ENCODE measurements at places on chromosomes 13 and 19. TPM values are rescaled to one million over a fixed set of nuclear protein-coding genes. Genes with fewer than 3 reads are reported as not detected.

TSKS gene
- 2.3 TPM for total RNA-seq

SHANK1 gene
- not detected for total RNA-seq

ITGBL1 gene
- total RNA-seq, result not detected

DCT gene
- not detected for total RNA-seq

SIGLECL1 gene
- not detected for total RNA-seq

FGF21 gene
- not detected for total RNA-seq

ACP7 gene
- not detected for total RNA-seq

ZSWIM9 gene
- 9.2 TPM for total RNA-seq

PLVAP gene
- not detected for total RNA-seq

VSTM2B gene
- not detected for total RNA-seq

NLRP13 gene
- not detected for total RNA-seq

ATP5F1D gene
- 233 TPM for total RNA-seq

NLRP4 gene
- not detected for total RNA-seq

ATP4B gene
- not detected for total RNA-seq

DNA sequence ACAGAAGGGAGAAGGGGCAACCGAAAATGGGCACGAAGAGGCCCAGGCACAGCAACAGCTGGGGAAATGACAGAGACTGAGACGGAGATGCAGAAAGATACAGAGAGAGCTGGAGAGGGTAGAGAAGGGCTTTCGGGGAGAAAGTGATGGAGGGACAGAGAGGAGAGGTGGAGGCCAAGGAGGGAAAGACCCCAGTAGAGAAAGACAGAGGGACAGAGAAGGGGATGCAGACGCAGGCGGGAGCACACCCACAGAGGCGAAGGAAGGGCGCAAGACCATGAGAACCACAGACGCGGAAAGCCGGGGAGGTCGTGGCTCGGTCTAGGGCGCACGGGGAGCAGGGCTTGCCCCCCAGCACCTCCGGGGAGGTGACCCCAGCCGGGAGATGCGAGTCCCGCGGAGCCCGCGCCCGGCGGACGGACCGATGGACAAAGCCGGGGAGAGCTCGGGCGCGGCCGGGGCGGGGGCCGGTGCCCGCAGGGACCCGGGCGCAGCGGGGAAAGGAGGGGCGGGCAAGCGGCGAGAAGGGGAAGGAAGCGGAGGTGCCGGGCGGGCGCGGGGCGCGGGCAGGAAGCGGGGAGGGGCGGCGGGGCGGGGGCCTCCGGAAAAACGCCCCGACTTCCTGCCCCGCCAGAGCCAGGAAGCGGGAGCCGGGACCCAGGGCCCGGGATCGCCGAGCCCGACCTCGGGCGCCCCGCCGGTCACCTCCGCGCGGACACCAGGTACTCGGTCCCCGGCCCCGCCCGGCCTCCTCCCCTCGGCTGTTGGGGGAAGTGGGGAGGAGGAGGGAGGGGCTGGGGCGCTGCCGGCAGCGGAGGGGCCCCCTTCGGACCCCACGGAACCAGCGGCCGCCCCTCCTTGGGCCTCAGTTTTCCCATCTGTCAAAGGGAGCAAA is at the start of gene ARHGEF1:
Gene ARHGEF1, plus strand, starts transcription at position 617 of the 895 bp plus-strand sequence. CDS start 4,899 bp downstream, outside the sequence.
- peaks cover 39% of the 10 kb centered on the region for H3K36me3 ChIP-seq
- peak within 1 kb of the TSS; percentile 100 for H3K4me3 ChIP-seq
- H3K27ac ChIP-seq, result peak within 1 kb of the TSS; percentile 99

DNA sequence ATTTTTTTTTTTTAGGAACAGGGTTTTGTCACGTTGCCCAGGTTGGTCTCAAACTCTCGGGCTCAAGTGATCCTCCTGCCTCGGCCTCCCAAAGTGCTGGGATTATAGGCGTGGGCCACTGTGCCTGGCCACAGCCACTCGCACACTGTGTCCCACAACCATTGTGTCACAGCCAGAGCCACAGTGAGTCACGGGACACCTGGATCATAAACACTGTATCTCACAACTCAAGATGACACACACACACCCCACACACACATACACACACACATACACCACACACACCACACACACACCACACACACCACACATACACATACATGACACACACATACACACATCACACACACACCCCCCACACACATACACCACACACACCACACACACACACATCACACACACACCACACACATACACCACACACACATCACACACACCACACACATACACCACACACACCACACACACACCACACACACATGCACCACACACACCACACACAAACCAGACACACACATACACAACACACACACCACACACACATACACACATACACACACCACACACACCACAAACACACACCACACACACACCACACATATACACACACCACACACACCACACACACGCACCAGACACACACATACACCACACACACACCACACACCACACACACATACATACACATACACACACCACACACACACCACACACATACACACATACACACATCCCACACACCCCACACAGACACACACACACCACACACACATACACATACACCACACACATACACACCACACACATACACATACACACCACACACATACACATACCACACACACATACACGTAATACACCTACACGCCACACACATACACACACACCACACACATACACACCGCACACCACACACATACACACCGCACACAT is 16.2 kb downstream of the ELAVL3 start:
- no peaks in the 10 kb centered on the region for H3K4me1 ChIP-seq
- no peak for DNase-seq
- H3K27ac ChIP-seq, result no peak overlapping the region
- H3K36me3 ChIP-seq, result no peaks in the 10 kb centered on the region
- H3K4me3 ChIP-seq, result no peak overlapping the region

- no peaks in the 10 kb centered on the region for H3K4me1 ChIP-seq
- no peak for DNase-seq
- no peak overlapping the region for H3K4me3 ChIP-seq
- H3K27me3 ChIP-seq, result no peaks in the 10 kb centered on the region
- peaks cover 26% of the 10 kb centered on the region for H3K36me3 ChIP-seq
Measured at GRCh38 chr13:111314852-111315251, 5.6 kb upstream of the TEX29 start.

DNA sequence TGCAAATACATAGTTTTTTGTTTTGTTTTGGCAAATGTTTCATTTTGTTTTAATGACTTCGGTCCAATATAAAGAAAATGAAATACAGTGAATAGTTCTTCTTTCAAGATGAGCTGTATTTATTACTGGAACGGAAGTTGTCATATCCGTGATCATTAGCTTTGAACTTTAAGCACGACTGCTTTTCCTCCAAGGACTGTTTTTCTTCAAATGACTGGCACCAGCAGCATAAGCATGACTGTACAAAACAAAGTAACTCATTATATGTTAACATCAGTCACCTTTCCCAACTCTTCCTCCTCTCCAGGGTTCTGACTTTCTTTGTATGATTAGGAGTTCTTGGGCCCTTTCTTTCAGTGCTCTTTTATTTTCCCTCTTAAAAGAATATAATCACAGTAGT is 20.5 kb downstream of the EDNRB start:
- H3K4me1 ChIP-seq, result no peaks in the 10 kb centered on the region
- no peaks in the 10 kb centered on the region for H3K36me3 ChIP-seq

GRCh38 chr13:20497006-20497775 is 28.5 kb downstream of the CRYL1 start:
- H3K27me3 ChIP-seq, result no peaks in the 10 kb centered on the region
- no peak overlapping the region for H3K4me3 ChIP-seq
- H3K36me3 ChIP-seq, result peaks cover 3% of the 10 kb centered on the region

DNA sequence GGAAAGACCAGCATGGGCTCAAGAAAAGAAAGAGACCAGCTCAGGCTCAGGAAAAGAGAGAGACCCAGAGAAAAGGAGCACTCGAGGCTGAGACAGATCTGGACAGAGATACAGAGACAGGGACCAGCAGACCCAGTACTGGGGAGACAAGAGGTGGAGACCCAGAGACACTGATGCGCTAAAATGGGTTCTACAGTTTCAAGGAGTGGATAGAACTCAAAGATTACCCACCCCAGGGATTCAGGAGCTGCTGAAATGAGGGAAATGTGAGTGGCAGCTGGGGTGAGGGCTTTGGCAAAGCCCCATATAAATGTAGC is 609 bp upstream of the ZSCAN18 start:
- H3K27ac ChIP-seq, result peak overlapping the region; percentile 88
- H3K4me3 ChIP-seq, result peak overlapping the region; percentile 77
- H3K36me3 ChIP-seq, result peaks cover 4% of the 10 kb centered on the region
- no peak for DNase-seq
- H3K4me1 ChIP-seq, result no peaks in the 10 kb centered on the region
- no peaks in the 10 kb centered on the region for H3K27me3 ChIP-seq

- DNase-seq, result peak; percentile 86
- peaks cover 12% of the 10 kb centered on the region for H3K4me1 ChIP-seq
- peak overlapping the region; percentile 60 for H3K4me3 ChIP-seq
- peaks cover 2% of the 10 kb centered on the region for H3K36me3 ChIP-seq
- H3K27ac ChIP-seq, result peak overlapping the region; percentile 38
- H3K27me3 ChIP-seq, result no peaks in the 10 kb centered on the region
Measured at GRCh38 chr19:10478903-10479384, 24.2 kb downstream of the KEAP1 start.

DNA sequence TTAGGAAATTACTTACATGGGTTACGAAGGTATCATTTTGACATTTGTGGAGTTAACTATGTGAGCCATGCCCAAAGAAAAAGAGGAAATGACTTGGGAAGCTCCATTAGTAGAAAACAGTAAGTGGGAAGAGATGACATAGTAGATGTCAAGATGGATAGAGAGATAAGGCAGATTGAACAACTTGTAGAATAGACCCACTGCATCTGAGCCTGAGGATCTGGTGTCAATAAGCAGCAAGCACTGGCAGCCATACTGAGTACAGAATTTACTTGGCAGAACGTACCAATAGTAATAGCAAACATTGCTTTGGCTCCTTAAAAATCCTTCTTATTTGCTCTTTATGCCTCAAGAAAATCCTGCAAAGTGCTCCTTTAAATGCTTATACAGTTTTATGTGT is 203.8 kb downstream of the GPC6 start:
- H3K4me3 ChIP-seq, result no peak overlapping the region
- no peak overlapping the region for H3K27ac ChIP-seq
- H3K36me3 ChIP-seq, result no peaks in the 10 kb centered on the region

DNA sequence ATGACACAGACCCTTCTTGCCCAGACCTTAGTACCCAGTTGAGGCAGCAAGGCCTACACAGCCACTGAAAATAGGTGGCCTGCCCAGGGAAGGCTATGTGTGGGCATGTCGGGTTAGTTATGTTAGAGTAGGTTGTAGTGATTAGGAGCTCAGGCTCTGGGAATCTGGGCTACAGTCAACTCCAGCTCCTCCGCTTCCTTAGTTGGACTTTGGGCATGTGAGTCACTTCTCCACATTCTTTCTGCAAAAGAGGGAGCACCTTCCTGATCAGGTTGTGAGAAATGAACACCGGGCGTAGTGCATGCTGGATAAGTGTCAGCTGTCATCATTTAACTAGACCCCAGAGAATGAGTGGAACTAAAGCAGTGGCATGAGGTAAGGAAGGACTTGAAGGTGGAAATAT is 64.8 kb downstream of the ARHGAP35 start:
- no peak overlapping the region for H3K4me3 ChIP-seq
- peaks cover 27% of the 10 kb centered on the region for H3K36me3 ChIP-seq
- H3K27me3 ChIP-seq, result no peaks in the 10 kb centered on the region
- H3K27ac ChIP-seq, result no peak overlapping the region

GRCh38 chr13:40445557-40445990 is 220.9 kb downstream of the FOXO1 start:
- no peak overlapping the region for H3K4me3 ChIP-seq
- peaks cover 4% of the 10 kb centered on the region for H3K36me3 ChIP-seq
- H3K4me1 ChIP-seq, result peaks cover 13% of the 10 kb centered on the region
- no peak overlapping the region for H3K27ac ChIP-seq

- DNase-seq, result no peak
- H3K36me3 ChIP-seq, result peaks cover 61% of the 10 kb centered on the region
- peaks cover 40% of the 10 kb centered on the region for H3K4me1 ChIP-seq
- H3K27ac ChIP-seq, result no peak overlapping the region
- no peak overlapping the region for H3K4me3 ChIP-seq
- H3K27me3 ChIP-seq, result no peaks in the 10 kb centered on the region
Measured at GRCh38 chr19:17069193-17069592, 6.1 kb downstream of the HAUS8 start.

DNA sequence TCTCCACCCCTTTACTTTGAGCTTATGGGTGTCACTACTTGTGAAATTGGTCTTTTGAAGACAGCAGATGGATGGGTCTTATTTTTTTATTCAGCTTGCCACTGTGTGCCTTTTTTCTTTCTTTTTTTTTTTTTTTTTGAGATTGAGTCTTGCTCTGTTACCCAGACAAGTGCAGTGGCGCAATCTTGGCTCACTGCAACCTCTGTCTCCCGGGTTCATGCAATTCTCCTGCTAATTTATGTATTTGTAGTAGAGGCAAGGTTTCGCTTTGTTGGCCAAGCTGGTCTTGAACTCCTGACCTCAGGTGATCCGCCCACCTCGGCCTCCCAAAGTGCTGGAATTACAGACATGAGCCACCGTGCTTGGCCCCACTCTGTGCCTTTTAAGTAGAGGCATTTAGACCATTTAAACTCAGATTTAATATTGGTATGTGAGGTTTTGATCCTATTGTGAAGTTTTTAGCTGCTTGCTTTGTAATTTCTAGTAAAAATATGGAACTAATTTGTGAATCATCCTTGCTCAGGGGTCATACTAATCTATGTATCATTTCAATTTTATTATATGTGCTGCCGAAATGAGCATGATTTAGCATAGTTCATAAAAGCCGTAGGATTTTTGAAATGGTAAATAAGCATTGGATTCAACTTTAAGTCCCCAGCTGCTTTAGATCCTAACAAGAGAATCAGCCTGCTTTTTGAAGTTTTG is 584.5 kb downstream of the SLITRK1 start:
- no peaks in the 10 kb centered on the region for H3K4me1 ChIP-seq
- H3K36me3 ChIP-seq, result no peaks in the 10 kb centered on the region
- no peaks in the 10 kb centered on the region for H3K27me3 ChIP-seq

DNA sequence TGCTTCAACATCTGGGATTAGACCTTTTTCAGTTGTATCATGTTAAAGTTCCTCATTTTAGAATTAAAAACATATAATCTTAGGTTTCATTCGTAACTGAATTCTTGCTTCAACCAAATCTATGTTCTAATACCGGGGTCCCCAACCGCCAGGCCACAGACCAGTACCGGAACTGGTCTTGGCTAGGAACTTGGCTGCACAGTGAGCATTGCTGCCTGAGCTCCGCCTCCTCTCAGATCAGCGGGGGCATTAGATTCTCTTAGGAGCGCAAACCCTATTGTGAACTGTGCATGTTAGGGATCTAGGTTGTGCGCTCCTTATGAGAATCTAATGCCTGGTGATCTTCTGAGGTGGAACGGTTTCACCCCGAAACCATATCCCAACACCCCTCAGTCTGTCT is 19.2 kb downstream of the ITM2B start:
- DNase-seq, result no peak
- peaks cover 4% of the 10 kb centered on the region for H3K4me1 ChIP-seq
- H3K36me3 ChIP-seq, result peaks cover 28% of the 10 kb centered on the region
- no peak overlapping the region for H3K27ac ChIP-seq
- H3K27me3 ChIP-seq, result no peaks in the 10 kb centered on the region
- H3K4me3 ChIP-seq, result no peak overlapping the region

DNA sequence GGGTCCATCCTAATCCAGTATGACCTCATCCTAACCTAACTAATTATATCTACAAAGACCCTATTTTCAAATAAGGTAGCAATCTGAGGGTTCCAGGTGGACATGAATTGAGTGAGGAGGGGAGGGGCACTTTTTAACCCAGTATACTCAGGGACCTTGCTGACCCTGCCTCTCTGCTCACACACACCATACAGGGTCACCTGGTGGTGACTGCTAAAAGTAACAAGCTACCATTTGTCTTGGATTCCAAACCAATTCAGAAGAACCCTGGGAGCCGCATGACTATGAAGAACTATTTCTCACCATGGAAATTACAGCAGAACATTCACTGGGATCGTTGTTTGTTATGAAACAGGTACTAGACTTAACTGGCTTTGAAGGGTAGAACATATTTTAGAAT is 151.9 kb downstream of the LACC1 start:
- H3K4me3 ChIP-seq, result no peak overlapping the region
- no peak for DNase-seq
- no peaks in the 10 kb centered on the region for H3K27me3 ChIP-seq

Data from activated T-helper 2 cell treated with anti-CD3 and anti-CD28 coated beads, Interferon-gamma antibody, Interleukin-2, Interleukin-4, amounts not matched to agents 10 μg/mL and 5 μg/mL and 100 μg/mL, durations not matched to agents 14 hours and 24 hours and 36 hours (primary cell).